8988T (cell line): ENCODE measurements at places on chromosomes 16 and 17.

- DNase-seq, result peak; percentile 60
These were observed 20.9 kb upstream of the KRT19 start for GRCh38 chr17:41548844-41549595.

- no peak for DNase-seq
These were observed 2.3 kb downstream of the TMEM186 start for GRCh38 chr16:8795091-8795490.

- DNase-seq, result no peak
These were observed 29.4 kb downstream of the ADAM11 start for GRCh38 chr17:44788139-44788538.

DNA sequence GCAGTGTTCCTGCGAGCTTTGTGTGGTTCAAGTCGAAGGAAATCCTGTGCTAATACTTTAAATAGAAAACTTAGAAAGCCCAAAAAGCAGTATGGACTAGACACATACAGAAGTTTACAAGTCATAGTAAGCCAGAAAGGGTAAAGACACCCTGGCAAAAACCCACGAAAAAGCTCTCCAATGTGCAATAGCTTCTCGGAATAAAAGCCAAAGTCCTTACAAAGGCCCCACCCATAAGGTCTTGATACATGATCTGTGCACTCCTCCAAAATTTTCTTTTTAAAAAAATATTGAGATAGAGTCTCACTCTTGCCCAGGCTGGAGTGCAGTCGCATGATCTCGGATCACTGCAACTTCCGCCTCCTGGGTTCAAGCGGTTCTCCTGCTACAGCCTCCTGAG, 10.3 kb downstream of the C16orf86 start:
- DNase-seq, result no peak

DNA sequence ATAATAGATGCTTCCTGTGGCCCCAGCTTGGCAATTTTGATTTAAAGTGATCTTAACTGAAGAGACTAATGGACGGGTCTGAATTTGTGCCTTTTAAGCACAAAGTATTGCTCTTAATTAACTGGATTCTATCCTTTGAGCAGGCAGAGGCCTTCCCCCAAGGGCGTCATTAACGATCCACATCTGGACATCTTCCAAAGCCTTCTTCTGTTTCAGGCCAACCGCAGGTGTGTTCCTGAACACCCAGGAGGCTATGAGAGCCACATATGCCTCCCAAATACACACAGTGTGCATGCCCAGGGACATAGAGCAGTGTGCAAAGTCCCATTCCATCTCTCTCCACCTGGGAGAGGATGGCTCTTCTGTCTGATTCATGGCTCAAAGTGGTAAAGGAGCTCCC, 42.3 kb downstream of the MAPT start:
- DNase-seq, result no peak

GRCh38 chr17:15946611-15947120, 1.7 kb downstream of the ADORA2B start:
- DNase-seq, result no peak

GRCh38 chr17:81716674-81716996, 4.6 kb downstream of the SLC25A10 start:
- no peak for DNase-seq

DNA sequence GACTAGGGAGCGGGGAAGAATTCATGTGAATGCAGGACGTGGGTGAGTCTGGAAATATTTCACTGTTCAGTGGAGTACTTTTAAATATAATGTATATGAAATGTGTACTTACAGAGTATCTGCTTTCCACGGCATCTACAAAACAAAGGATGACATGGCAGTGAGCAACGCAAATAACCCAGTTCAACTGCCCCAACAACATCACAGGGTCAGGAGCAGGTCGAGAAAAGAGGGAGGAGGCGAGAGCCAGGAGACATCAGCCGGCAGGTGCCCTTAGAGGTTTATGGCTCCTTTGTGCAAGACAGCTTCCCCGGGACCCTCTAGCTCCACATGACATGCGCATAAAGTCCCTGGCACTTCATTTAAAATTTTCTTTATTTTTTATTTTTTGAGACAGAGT, 61.1 kb downstream of the PECAM1 start:
- no peak for DNase-seq

GRCh38 chr16:54284931-54285413, 1.6 kb downstream of the IRX3 start:
- no peak for DNase-seq

- DNase-seq, result no peak
These were observed 32.7 kb upstream of the GCSH start for GRCh38 chr16:81128726-81129524.

DNA sequence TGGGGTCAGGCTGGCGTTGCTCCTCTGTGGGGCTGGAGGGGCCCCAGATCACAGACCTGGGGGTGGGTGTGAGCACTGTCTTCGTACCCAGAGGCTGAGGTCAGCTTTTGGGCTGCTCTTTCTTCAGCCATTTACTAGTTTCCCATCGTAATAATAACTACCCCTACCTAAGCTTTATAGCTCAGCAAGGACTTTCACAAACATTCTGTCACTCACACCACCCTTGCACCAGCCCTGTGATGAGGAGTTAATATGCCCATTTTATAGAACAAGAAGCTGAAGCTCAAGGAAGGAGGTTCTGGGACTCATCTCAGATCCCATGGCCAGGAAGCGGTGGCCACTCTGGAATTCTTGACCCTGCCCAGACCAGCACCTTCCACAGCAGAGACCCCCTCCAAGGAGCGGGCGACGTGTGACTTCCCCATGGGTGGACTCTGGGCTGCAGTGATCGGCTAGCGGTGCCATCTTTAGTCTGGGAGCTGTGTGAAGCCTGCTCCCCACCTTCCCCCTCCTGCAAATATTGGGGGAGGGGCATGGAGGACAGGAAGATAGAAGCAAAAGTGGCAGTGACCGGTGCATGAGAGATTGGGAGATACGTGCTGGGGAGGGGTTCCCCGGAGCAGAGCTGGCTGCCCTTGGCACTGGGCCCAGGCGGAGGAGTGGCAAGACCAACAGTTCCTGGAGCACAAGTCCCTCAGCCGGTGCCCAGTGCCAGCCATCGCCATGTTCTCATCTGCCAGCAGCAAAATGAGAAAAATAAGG, 81.8 kb upstream of the TOB1 start:
- DNase-seq, result no peak

DNA sequence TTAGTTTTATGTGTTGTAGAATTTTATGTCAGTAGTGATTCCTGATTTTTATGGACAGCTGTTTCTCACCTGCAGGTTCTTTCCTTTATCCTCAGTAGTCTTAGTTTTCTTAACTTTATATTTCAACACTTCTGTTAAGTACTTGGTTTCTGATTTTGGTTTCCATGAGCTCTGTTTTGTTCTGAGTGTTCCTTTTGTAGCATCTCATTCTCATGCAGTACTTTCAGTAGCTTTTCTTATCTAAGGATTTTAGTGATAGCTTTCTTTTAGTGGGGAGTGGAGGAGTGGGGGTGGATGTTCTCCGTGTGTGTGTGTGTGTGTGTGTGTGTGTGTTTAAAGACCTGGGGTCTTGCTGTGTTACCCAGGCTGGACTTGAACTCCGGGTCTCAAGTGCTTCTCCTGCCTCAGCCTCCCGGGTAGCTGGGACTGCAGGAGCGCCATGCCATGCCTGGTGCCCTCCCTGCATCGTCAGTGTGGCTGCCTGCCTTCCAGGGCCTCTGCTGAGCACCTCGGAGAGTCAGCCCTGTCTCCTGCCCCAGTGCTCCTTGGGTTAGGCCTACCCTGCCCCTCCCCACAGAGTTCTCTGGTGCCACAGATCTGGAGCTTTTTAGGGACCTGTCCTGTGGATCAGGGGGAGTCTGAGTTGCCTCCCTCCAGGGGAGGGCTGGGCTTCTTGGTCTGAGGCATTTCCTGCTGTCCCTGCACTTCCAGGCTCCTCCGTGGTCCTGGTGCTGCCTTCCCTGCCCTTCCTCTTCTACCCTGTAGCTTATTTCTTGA, 4.3 kb upstream of the ZNF750 start:
- DNase-seq, result no peak

DNA sequence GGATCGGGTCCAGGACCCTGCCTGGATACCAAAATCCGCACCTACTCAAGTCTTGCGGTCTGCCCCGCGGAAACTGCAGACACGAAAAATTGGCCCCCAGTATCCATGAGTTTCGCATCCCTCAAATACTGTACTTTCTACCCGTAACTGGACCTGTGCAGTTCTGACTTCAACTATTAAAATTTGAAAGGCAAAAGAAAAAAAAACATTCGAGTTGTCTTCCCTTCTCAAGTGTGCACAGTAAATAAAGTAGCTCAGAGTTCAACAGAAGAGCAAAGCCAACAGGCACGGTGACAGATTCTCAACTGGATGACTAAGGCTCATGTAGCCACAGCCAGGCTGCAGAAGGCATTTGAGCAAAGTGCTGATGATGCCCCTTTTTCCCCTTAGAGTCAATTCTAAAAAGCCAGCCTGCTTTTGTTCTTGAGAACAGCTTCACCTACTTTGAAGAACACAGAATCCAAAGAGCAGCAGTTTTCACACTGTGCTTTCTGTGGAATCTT, 32.5 kb downstream of the MARF1 start:
- no peak for DNase-seq

- no peak for DNase-seq
These were observed 27.3 kb downstream of the HIC1 start for GRCh38 chr17:2082003-2082781.

GRCh38 chr17:35254107-35254773, 11.4 kb downstream of the SLFN5 start:
- no peak for DNase-seq

DNA sequence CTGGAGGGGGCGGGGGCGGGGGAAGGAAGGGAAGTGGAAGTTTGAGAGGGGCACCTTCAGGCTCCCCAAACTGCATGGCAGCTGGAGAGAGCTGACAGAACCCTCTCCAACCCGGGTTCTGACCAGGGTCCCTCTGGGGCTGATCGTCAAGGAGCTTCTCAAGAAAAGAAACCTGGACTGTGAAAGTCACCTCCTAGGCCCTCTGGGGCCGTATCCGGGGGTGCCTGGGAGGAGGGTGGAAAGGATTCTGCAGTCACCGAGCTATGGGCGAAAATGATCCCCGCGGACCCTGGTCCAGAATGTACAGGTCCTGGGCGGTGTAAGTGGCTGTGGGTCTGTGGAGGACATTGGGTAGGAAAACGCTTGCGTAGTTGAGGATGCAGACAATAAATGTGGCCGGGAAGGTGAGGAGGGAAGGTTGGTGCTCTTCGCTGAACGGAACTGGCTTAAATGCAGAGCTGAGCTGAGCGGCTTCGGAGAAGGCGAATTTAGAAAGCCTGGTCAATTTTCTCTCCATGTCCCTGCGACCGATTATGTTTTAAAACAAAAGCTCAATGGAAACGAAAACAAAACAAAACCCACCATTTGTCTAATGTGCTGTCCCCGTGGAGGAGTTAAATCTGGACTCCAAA, 3.6 kb upstream of the LHX1 start:
- DNase-seq, result no peak

- no peak for DNase-seq
These were observed 73.2 kb upstream of the AKTIP start for GRCh38 chr16:53576210-53576609.

DNA sequence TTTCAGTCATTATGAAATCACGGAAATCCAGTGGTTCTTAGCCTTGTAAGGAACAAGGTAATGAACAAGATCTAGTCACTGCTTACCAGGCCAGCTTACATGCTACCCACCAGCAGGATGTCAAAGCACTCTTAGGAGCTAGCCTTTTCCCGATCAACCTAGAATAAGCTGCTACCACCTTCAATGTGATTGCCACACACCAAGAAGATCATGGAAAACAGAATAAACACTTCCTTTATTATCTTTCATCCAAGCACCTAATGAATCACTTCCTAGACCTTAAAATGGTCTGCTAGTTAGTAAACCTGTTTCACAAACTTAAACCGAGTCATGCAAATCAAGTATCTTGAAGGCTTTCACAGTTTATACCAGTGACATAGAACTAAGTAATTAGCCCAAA, 5.0 kb downstream of the BBS2 start:
- DNase-seq, result no peak

- no peak for DNase-seq
These were observed 27.0 kb downstream of the RMI2 start for GRCh38 chr16:11372073-11372828.

- DNase-seq, result no peak
These were observed 108.6 kb upstream of the GOT2 start for GRCh38 chr16:58842746-58843145.

DNA sequence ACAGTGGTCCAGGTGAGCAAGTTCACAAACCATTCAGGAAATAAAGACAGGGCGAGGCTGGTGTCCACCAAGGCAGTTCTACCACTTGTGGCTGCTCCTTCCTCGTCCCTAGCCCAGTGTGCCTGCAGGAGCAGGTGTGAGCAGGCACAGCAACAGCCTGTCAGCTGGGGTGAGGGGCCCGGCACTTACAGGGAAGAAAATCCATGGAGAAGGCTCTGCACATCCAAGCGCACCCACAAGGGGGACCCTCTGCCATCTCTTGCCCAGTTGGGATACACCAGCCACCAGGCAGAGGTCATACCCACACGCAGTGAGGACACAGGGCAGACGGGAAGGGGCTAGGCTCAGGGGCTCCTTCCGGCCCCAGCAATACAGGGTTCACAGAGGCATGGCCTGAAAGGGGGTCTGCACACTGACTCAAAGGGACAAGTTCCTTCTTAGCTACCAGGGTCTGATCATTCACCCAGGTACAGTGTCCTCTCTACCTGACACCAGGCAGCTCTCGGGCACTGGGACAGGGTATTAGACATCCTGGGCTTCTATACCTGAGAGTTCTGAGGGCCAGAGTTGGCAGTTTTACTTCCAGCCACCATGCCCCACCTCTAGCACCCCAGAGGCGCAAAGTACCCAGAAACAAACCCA, 27.0 kb downstream of the CDIP1 start:
- peak; percentile 66 for DNase-seq

GRCh38 chr17:28610376-28610775, 3.6 kb downstream of the RSKR start:
- no peak for DNase-seq

DNA sequence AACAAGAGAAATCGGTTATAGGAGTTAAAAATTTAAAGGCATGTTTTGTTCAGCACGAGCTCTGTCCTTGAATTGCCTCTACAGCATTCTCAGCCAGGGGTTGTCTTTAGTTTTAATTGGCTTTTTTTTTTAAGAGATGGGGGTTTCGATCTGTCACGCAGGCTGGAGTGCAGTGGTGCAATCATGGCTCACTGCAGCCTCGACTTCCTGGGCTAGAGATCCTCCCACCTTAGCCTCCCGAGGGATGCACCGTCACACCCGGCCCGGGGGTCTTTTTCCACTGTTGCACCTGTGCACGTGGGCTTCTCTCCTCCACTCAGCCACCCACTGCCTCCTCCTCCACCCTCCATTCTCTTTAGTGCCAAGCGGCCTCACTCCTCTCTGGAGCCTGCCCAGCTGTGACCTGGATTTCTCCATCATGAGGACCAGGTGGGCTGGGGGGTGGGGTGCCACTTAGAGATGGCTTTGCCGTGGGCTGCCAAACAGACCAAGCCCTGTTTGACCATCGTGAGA, 106.8 kb upstream of the SEC14L1 start:
- DNase-seq, result no peak

- no peak for DNase-seq
These were observed 39.3 kb upstream of the YPEL2 start for GRCh38 chr17:59292174-59292523.

- DNase-seq, result no peak
These were observed 113.0 kb downstream of the BANP start for GRCh38 chr16:88064011-88064888.
